ENCODE measurements at places on chromosomes 6 and 20.

- DNase-seq: no peak
Observed at GRCh38 chr20:48595495-48596333, 232.1 kb downstream of the PREX1 start.

- DNase-seq: no peak
Observed at GRCh38 chr6:129719692-129720091, 9.7 kb upstream of the ARHGAP18 start.

- DNase-seq: no peak
Observed at GRCh38 chr6:14079433-14079832, 38.1 kb upstream of the CD83 start.

GRCh38 chr20:52172392-52173047 lies 19.1 kb downstream of the ZFP64 start:
- no peak for DNase-seq

DNA sequence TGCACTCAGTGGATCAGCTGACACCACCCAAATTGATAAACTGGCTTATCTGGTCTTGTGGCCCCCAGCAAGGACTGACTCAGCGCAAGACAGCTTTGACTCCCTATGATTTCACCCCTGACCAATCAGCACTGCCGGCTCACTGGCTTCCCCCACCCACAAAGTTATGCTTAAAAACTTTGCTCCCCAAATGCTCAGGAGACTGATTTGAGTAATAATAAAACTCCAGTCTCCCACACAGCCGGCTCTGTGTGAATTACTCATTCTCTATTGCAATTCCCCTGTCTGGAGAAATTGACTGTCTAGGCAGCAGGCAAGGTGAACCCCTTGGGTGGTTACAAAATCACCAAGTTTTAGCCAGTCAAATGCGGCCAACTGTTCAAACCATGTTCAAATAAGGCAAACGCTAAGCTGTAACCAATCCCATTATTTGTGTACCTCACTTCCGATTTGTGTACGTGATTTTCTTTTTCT lies 32.5 kb downstream of the SLC22A2 start:
- DNase-seq: no peak

DNA sequence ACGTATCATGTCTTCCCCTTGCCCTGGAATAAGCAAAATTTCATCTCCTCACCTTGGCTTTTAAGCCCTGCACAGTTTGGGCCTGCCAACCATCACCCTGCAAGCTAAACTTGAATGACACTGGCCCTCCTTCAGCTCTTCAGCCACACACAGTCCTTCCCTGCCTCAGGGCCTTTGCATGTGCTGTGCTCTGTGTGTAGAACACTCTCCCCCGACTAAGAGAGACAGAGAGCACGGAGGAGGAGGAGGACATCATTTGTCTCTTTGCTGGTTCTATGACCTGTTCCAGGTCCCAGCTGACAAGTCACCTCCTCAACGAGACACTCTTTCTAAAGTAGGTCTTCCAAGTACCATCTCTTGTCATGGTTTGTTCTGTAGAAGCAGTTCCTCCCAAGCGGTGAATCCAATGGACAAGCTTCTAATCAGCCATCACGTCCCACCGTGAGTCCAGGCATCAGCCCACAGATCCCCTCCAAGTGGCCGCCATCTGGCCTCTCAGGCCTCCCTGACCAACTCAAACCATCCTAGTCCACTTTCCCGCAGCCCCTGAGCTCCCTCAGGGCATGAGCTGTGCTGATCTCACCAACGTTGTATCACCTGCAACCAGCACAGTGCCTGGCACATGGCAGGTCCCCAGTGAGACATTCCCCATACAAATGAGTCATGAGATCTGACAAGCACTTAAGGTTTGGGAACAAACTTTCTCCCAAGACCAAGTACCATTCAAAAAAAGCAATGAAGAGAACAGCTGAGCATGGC lies 30.5 kb downstream of the NFATC2 start:
- no peak for DNase-seq

GRCh38 chr6:158706369-158706982 lies 56.6 kb downstream of the SYTL3 start:
- peak; percentile 27 for DNase-seq

DNA sequence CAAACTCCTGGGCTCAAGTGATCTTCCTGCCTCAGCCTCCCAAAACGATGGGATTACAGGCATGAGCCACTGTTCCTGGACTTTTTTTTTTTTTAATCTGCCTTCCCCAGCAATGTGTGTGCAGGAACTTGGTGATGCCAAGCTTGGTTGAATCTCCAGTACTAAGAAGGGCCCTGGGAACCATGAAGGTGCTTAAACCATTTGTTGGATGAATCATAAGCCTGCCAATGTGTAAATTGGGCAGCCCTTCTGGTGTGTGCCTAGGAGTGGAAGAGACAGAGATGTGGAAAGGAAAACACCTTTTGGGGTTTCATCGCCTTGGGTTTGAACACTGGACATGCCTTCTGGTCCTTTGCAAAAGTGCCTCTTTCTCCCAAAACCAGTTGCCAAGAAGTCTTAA lies 7.1 kb upstream of the SPO11 start:
- DNase-seq: no peak

DNA sequence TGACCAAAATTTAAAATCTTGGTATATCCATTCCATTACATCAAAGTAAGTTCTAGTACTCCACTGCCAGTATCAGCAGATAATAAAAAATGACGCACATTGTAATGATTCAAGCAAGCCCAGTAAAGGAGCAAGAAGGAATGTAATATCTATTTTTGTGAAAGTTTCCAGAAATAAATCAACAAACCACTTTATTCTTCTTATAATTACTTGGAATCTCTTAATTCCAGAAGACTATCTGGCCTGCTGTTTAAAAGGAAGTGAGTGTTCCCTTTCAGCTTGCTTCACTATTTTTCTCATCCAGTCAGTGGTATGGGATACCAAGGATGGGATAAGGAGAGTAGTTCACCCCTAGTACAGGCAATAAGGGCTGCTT lies 42.2 kb upstream of the DSE start:
- DNase-seq: no peak

- DNase-seq: no peak
Observed at GRCh38 chr20:59145924-59146779, 17.5 kb upstream of the ZNF831 start.

GRCh38 chr20:44572551-44573500 lies 9.6 kb upstream of the PKIG start:
- DNase-seq: no peak

DNA sequence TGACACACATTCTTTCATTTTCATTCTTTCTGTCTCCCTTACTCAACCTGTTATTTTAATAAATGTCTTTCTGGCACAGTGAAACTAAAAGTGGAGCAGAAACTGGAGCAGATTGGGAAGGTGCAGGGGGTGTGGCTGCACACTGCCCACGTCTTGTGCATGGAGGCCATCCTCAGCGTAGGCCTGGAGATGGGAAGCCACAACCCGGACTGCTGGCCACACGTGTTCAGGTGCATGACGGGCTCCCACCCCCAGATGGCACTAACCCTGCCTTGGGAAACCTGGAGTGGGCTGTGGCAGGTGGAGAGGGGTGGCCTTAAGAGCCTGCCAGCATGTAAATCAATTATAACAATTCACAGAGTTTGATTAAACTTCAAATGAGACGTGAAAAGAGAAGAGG lies 71.4 kb upstream of the PBOV1 start:
- DNase-seq: no peak

DNA sequence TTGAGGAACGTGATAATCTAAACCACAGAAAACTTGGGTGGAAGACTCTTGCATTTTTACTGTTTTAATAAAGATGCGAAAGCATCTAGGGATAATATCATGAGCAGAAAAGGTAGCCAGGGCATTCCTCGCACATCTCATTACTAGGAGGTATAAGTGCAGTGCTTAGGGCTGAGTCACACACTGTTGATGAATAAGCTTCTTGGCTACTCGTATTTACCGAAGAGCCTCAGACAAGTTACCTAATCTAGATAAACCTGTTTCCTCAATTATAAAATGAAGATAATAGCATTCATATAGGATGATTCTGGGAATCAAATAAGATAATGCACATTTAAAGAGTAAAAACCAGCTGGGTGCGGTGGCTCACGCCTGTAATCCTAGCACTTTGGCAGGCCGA lies 780 bp upstream of the KIAA0319 start:
- DNase-seq: no peak

DNA sequence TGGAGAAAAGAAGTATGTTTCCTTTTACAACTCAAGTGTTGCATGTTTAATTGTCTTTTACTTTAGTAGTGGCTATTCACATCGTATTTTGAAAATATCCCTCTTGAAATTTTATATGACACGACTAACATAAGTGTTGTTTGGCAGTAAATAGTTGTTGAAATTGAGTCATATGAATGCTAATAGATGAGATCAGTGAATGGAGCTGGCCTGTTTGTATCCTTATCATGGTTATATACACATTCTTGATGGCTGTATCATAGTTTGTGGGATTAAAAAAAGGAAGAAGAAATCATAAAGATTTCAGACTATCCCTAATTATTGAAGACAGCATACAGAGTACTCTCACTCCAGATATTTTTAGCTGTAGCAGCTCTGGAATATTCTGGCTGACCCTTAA lies 8.2 kb upstream of the RAE1 start:
- DNase-seq: no peak

DNA sequence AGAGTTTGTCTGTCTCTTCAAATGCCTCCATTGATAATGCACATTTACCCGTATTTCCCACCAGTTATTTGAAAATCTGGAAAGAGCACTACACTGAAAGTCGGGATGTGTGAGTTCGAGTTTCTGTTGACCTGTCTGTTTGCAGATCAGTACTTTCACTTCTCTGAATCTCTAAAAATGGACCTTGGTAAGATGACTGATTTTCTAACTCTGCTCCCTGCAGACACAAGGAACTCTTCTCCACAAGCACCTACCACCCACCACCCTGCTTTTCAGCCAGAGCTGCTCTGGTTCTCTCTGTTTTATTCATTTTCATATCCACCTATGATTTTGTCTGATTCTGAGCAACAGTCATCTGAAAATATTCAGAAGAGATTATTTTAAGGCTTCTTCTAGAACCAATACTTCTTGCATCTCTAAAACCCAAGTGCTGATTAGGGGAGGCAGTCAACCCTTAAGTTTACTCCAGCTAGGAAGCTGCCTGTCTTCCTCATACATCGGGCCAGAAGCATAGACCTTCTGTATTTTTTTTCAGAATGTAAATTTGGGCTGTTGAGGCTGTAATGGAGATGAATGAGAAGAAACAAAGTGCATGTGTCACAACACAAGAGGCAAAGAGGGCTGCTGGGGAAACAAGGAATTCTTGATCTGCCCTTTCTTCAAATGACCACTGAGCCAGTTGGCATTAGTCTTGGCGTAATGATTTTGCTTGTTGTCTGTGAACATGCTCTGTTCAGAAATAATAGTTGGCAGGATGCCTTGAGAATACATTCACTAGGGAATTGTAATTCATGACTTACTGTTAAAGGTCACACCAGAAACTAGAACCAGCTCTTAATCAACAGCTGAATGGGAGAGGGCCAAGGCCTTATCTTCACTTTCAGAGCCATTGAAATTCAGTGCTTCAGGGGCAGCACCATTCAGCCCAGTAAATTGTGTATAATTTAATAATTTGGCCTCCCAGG lies 85.4 kb upstream of the MYLIP start:
- no peak for DNase-seq

- DNase-seq: no peak
Observed at GRCh38 chr6:98203170-98203806, 631.1 kb upstream of the POU3F2 start.

- DNase-seq: no peak
Observed at GRCh38 chr6:107695061-107695720, 128.9 kb downstream of the SCML4 start.

DNA sequence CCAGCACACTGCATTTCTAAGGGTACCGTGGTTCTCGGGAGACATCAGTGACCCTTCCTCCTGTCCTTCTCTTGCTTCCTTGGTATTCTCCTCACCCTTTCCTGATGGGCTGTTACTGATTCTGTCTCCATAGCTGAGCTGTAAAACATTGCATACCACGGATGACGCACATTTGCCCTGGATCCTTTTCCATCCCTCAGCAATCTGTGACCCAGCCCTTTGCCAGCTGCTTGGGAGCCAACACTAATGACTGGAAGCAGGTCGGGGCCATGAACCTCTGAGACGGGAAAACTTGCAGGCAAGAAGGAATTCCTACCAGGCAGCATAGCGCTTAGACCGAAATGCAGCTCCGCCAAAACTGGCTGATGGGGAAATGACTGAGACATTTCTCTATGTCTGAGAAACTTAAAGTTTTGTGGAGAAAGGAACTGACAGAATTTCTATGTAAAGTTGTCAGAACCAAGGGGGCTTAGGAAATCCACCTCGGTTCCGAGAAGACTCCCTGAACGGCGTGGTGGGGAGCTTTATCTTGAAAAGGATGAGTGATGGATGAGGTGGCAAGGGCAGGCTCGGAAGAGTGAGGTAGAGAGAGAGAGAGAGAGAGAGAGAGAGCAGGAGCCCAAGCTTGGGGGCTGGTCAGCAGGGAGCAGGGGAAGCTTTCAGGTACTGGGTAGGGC lies 19.2 kb downstream of the TUBB2B start:
- DNase-seq: no peak

DNA sequence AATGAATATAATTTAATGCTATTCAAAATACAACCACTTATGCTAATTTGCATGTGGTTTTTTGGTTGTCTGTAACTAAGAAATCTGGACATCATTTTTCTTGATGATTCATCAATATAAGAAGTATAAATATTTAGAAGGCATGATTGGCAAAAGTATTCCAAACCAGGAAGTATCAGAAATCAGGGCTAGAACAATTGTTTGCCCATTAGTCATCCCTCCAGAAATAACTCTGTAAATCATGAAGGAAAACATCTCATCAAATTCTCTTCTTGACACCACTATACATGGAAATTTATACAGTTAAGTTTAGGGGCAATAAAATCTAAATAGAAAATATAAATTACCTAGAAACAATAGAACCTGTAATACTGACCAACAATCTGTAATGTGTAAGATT lies 554.7 kb upstream of the HS3ST5 start:
- DNase-seq: no peak

DNA sequence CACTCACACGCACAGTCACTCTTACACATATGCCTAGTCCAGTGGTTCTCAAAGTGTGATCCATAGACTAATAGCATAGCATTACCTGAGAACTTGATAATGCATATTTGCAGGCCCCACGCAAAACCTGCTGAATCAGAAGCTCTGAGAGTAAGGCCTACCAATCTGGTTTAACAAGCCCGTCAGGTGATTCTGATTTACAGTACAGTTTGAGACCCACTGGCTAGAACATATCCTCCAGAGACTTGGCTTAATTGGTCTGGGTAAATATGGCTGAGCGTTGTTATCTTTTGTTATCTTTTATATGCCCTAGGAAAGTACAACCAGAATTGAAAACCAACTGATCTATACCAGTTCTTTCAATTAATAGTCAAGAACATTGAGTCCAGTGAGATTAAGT lies 9.6 kb downstream of the TSPYL4 start:
- DNase-seq: no peak

- no peak for DNase-seq
Observed at GRCh38 chr6:43934183-43934802, 164.3 kb downstream of the VEGFA start.
